ENCODE measurements at places on chromosomes 2 and 18.
A peak's percentile ranks its signal among the peaks of the same experiment; 100 is the strongest.

DNA sequence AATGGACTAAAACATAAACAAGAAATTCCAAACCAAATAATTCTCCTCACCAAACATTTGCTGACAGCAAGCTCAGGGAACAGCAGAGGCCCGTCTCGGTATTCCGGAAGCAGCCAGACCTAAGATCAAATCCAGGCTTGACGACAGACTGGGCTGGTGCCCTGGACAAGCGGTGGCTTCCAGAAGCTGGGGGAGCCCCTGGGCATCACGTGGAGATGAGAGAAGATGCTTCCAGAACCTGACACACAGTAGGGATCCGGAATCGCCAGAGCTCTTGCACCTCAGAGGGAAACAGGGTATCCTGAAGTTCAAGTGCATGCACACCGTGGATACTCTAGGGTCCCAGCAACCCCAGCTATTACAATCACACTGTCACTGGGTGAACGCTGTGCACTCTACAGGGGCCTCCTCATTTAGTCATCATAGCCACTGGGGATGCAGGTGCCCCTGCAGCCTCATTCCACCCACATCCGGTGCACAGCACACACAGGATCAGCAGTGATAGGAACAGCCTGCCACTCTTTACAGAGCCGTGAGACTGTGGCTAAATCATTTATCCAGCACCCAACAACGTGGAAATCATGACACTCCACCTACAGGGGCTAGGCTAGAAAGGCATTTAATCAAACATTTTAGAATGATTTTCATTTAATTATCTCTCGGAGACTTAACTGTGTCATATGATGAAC, 102.6 kb downstream of the HDAC4 start:
- DNase-seq = no peak

GRCh38 chr2:238278626-238279323, 9.6 kb downstream of the PER2 start:
- DNase-seq = no peak

DNA sequence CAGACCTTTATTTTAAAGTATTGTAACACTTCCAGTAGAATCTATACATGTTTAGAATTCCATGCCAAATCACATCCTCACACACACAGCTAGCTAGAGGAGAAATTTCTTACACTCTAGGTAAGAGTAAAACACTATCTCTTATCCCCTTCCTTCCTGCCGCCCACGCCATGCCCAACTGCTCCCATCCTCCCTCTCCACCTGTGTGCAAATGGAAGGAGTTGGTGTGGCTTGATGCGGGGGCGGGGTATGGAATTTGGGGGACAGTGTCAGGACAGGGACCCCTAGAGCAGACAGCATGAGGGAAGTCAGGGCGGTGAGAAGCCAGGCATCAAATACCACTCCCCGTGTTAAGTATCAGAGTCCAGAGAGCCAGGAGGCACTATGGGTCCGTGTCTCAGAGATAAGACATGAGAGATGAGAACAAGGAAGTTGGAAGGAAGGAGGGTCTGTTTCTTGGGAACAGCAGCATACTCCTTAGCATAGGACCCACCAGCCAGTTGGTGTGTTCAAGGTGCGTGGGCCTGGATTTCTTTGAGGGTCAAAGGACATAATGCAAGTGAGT, 48.6 kb upstream of the NOSTRIN start:
- DNase-seq = no peak

DNA sequence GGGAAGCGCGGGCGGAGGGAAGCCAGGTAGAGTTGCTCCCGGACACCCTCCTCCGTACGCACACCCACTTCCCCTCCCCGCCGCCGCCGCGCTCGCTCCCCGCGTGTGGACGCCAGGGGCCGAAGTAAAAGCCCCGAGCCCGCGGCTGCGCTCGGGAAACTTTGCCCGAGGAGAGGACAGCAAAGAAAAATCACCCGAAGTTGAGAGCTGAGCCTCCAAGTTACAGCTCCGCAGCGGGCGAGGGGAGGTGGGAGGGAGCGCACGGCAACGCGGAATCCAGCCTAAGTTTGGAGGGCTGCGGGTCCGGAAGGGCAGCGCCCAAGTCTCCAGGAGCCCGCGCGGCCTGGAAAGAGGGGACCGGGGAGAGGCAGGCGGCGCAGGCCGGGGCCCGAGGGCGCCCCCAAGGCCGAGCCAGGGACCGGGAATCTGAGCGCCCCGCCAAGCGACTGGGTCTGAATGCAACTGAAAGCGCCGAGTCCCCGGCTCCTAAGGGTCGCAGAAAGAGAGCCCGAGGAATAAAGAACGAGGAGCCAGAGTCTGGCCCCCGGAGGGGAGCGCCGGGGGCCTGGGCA, 706 bp upstream of the BCL11A start:
- no peak for DNase-seq

- no peak for DNase-seq
Measured at GRCh38 chr2:36376992-36377738, 21.6 kb downstream of the CRIM1 start.

DNA sequence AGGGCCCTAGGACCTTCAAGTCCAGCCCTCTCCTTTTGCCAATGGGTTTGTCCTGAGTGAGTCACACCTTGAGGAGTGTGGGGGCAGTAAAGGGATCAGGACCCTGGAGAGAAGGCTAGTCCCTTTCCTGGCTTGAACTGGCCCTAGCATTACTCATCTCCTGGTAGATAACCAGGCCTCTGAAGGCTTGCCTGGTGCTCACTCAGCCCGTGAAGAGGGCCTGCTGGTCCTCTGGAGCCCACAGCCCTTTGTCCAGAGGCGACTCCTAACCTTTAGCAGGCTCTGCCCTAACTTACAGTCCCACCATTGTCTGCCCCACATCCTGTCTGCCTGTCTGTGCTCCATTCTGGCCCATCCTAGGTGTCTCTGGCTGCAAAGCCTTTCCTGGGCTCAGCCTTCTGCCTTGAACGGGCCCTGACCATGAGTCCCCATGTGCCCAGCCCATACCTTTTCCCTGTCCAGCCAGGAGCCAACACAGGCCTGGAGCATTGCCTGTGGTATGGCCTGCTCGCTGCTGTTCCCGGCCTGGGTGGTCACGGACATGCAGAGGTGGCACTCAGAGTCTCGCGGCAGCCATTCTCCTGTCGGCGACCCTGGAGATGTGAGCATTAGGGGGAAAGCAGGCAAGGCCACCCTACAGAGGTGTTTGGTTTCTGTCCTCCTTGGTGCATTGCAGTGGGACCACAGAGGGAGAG, 5.0 kb downstream of the SFTPB start:
- DNase-seq = peak; percentile 98

- DNase-seq = no peak
Measured at GRCh38 chr2:186027922-186028321, 289.3 kb downstream of the FSIP2 start.

- no peak for DNase-seq
Measured at GRCh38 chr2:167626961-167627360, 620.4 kb downstream of the STK39 start.

GRCh38 chr2:102301867-102302362, 9.4 kb upstream of the IL1RL1 start:
- peak; percentile 65 for DNase-seq

- DNase-seq = no peak
Measured at GRCh38 chr2:99763764-99764163, 273.9 kb upstream of the REV1 start.

- no peak for DNase-seq
Measured at GRCh38 chr18:79516441-79516931, 120.8 kb downstream of the NFATC1 start.

DNA sequence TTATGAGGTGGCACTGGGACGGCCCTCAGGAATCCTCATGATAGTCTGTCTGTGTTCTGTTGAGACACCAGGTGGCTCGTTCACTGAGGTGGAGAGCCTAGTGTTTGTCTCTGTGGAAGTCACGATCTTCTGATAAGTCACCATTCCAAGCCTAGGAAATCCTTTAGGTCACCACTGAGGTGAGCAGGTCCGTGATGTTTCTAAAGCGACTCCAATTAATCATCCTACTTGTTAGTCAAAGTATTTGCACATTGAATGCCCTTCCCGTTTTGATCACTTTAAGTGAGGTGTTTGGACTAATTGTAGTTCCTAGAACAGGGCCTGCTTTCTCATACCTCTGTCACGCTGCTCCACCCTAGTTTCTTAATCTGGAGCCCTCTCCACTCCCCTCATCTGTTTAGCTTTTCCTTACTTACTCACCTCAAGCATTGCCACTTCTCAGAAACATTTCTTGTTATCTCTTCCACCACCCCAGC, 28.0 kb upstream of the DSG3 start:
- DNase-seq = no peak

DNA sequence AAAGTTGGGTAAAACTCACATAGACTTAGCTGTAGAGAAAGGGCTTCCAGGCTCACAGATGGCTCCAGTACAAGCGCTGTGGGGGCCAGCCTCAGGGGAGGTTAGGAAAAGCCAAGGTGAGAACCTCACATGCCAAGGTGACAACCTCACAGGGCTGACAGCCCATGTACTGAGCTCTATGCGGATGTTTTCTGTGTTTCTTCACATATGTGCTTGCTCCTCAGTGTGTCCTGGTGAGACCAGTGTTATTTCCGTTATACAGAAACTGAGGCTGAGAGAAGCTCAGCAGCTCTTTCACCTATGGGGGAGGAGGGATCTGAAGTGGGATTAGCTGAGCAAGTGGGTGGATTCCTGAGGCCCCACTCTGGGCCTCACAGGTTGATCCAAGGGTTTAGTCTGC, 67.3 kb downstream of the INPP4A start:
- DNase-seq = no peak

DNA sequence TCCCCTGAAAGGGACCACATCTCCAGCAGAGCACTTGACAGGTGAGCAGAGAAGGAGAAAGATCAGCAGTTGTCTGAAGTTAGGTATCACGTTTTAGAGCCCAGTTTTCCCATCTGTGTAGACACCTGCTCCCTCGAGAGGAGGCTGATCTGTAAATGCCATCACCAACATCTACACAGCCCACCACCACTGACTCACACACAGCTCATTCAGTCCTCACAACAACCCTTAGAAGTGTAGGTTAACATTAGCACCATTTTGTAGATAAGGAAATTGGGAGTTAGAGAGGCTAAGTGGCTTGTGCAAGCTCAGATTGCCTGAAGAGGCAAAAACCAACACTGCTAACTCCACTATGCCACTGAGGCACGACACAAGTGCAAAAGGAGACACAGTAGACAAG, 37.2 kb upstream of the STAT1 start:
- no peak for DNase-seq

- peak; percentile 15 for DNase-seq
Measured at GRCh38 chr2:224310943-224311625, 90.8 kb downstream of the FAM124B start.

- no peak for DNase-seq
Measured at GRCh38 chr2:233361297-233361696, 7.0 kb downstream of the DGKD start.

DNA sequence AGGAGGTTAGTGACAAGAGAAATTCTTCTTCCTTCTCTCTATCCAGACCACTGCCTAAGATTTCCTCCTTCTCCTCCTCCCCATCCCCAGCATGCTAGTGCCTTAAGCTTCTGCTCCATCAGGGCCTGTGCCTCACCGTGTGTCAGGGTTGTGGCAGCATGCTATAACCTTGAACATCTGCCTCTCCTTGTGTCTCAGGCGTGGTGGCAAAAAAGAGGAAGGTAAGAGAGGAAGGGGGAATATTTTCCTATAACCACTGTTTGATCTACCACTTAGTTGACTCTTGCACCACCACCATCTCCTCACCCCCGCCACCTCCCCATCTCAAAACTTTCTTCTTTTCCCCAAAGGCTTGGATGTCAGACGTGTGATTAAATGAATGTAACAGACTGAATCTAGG, 38.3 kb upstream of the PEX13 start:
- DNase-seq = no peak

GRCh38 chr2:42385225-42385624, 24.2 kb upstream of the COX7A2L start:
- DNase-seq = peak; percentile 7

DNA sequence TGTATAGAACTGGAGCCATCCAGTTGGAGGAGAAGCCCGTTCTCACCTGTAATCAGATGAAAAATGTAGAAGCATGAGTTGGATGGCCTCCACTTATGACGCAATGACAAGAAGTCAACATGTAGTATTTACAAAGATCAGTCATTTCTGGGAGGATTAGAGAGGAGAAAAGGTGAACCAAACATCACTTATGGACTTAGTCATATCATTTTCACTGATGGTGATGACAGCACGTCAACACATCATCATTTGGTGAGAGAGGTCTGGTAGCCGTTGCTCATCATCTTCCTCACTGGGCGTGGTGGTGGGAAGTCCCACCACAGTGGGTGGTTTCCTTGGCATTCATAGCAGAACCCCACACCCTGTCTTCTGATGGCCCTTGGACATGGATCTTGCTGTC, 264.2 kb upstream of the EPAS1 start:
- no peak for DNase-seq

GRCh38 chr2:65944213-65944612, 490.7 kb upstream of the MEIS1 start:
- DNase-seq = no peak

DNA sequence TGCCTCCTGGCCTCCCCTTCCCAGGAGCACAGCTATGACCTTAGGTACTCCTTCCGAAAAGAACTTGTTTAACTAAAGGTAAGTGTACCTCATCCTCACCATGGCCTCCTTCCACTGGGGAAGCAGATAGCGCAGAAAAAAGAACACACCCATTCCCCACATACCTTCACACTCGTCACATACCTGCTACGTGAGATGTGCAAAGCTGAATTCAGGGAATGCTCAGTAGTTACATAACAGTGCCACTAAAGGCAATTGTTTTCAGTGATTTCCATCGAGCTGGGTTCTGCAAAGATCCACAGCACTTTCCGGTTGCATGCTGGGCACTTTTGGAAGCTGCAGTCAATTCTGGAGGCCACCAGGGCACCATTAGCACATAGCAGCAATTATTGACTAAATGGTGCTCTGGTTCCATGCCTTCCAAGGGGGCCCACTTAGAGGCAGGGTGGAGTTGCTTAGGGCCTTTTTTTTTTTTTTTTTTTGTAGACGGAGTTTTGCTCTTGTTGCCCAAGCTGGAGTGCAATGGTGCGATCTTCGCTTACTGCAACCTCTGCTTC, 41.0 kb downstream of the PAX8 start:
- no peak for DNase-seq

DNA sequence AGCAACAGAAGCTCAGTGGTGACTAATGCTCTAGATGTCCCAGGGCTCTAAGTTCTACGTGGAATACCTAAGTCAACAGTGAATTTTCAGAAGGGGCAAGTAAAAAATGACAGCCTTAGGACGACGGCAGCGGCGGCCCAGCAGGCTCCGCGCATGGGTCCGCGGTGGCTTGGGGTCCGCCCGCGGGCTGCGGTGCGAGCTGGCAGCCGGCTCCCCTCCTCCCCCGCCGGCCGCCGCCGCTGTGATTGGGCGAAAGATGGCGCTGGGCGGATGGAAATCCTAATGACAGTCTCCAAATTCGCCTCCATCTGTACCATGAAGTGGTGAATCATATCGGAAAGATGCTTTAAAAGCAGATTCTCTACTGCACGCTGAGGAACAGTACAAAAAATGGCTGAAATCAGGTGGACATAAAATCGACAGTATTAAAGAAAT, 74.7 kb downstream of the HNRNPLL start:
- peak; percentile 74 for DNase-seq

DNA sequence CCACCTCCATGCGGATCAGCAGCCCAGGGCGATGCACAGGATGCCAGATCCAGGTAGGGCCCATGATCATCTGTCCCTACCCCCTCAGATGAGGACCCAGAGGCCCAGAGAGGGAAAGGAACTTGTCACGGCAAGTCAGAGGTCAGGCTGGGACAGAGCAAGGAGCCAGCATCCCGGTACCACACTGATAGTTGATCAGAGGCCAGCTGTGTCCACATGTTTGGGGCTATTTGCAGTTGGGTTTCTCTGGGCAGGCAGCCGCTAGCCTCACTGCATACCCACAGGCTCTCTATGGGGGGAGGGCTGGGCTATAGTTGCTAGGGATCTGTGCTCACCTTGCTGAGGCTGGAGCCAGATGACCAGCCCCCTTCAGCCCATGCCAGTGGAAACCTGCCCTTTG, 9.6 kb downstream of the GAREM2 start:
- no peak for DNase-seq

- no peak for DNase-seq
Measured at GRCh38 chr18:36595046-36595817, 233.6 kb downstream of the TPGS2 start.
